Aorta (tissue), 5 donors: ENCODE measurements at places on chromosomes 3 and 15. TPM values are rescaled to one million over a fixed set of nuclear protein-coding genes. Genes with fewer than 3 reads are reported as not detected.

Gene CHRNA7
- total RNA-seq = 3.5 TPM

Gene ADCY5
- total RNA-seq = 72.7 TPM

- DNase-seq = no peak
Observed at GRCh38 chr3:127730171-127730570, 57.4 kb downstream of the ABTB1 start.

Gene ROBO2
- total RNA-seq = 1.3 TPM

Gene ADAMTS7
- total RNA-seq = 14.7 TPM

DNA sequence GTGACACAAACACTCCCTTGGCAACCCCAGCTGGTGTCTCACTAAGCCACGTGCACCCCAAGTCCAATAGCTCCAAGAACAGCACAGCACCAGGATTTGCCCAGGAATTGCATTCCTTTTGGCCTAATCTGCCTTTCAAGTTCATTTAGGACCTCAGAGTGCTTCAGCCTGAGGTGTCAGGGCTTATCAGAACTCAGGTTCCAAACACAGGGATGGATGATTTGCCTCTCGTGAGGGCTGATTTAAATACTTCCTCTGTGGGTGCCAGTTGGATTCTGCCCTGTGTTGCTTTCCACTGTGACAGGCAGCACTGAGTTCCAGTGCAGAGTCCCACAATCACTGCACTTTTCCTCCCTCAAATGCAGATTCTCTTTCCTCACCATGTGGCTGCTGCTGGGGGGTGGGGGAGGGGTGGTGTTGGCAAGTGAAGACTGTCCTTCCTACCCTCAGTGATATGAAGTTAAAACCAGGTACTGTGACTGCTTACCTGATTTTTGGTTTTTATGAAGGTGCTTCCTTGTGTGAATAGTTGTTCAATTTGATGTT lies 204.3 kb upstream of the STAC start:
- no peak for DNase-seq

- no peak for DNase-seq
Observed at GRCh38 chr3:37443363-37444035, 269.1 kb upstream of the LRRFIP2 start.
